Naive thymus-derived CD4-positive, alpha-beta T cell (primary cell): ENCODE measurements at places on chromosomes 7 and 10. TPM values are rescaled to one million over a fixed set of nuclear protein-coding genes. Genes with fewer than 3 reads are reported as not detected.

DNA sequence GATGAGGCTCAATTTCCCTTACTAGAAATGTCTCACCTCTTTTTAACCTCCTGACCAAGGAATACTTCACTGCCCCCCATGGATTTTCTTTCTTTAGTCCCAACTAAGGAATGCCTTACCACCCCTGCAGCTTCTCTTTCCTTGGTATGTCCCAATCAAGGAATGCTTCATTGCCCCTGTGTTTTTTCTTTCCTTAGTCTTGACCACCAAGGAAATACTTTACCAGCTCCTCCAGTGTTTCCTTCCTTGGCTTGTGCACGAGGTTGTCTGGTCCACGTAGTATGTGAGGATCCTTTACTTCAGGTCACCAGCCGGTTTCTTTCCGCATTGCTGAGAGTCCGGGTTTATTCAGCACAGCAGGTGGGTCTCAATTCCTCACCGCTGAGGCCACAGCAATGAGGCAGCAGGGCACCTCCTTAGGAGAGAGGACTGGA lies 59.3 kb downstream of the CYP2C9 start:
- H3K27me3 ChIP-seq: no peaks in the 10 kb centered on the region
- no peak for DNase-seq
- H3K4me3 ChIP-seq: no peak overlapping the region

DNA sequence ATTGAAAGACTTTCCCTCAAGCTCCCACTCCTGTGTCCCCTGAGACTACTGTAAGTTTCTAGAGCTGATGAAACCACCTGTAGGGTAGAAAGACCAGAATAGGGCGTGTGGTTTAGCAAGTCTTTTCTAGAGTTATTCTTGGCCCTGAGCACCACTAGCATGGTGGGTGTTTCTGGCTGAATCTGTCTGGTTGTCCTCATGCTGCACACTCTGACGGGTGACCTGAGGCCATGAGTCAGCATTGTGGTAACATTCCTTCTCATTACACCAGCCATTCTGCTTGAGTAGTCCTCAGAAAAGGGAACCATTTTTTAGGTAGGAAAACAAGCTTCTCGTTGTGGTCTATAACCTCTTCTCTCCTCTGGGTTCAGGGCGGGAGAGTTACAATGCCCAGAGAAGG lies 250.3 kb downstream of the SNX13 start:
- no peaks in the 10 kb centered on the region for H3K27me3 ChIP-seq
- H3K4me3 ChIP-seq: no peak overlapping the region
- no peak overlapping the region for H3K27ac ChIP-seq
- H3K4me1 ChIP-seq: no peaks in the 10 kb centered on the region
- DNase-seq: no peak

DNA sequence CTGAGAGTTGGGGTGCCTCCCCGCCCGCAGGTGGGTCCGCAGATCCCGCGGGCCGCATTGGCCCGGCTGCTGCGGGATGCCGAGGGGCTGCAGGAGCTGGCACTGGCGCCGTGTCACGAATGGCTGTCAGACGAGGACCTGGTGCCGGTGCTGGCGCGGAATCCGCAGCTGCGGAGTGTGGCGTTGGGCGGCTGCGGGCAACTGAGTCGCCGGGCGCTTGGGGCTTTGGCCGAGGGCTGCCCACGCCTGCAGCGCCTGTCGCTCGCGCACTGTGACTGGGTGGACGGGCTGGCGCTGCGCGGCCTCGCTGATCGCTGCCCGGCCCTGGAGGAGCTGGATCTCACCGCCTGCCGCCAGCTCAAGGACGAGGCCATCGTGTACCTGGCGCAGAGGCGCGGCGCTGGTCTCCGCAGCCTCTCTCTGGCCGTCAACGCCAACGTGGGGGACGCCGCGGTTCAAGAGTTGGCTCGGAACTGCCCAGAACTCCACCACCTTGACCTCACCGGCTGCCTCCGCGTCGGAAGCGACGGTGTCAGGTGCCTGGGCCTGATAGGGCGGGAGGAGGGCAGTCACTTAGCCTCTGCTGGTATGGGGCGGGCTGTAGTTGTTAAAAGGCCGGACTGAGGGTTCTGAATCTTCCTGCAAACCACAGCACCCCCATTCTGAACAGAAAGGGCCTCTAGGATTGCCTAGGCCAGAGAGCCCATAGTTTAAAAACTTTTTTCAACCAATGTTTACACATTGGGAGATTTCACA lies 1.3 kb downstream of the FBXL15 start:
- no peaks in the 10 kb centered on the region for H3K27me3 ChIP-seq
- peak overlapping the region; percentile 93 for H3K4me3 ChIP-seq
- DNase-seq: no peak
- peak overlapping the region; percentile 75 for H3K27ac ChIP-seq

DNA sequence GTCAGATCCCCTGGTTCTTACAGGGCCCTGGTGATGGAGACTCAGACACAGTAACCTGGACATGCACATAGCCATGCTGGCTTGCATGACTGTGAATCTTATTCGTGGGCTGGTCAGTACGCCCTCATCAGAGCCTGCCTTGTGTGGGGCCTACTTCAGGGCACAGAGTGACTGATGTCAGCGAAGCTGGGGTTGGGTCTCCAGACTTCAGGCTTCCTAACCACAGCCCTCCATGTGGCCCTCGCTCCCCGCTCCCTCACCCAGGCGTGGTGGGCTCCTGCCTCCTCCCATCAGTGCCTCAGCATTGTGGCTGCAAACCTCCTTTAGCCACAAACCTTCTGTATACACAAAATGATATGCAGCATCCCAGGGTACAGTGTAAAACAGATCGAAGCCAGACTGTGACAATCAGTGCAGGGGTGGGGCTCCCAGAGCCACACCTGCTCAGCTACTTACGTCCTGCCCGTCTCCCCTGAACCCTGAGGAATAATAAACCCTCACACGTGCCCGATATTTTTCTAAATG lies 7.1 kb upstream of the C10orf105 start:
- peaks cover 65% of the 10 kb centered on the region for H3K4me1 ChIP-seq
- peak overlapping the region; percentile 2 for H3K4me3 ChIP-seq

GRCh38 chr7:157089100-157089610 lies 49.6 kb upstream of the UBE3C start:
- H3K4me3 ChIP-seq: no peak overlapping the region
- no peak overlapping the region for H3K27ac ChIP-seq
- H3K36me3 ChIP-seq: no peaks in the 10 kb centered on the region
- DNase-seq: no peak

GRCh38 chr10:129883626-129884397 lies 80.3 kb downstream of the EBF3 start:
- no peak for DNase-seq
- H3K27me3 ChIP-seq: no peaks in the 10 kb centered on the region
- no peaks in the 10 kb centered on the region for H3K4me1 ChIP-seq
- no peaks in the 10 kb centered on the region for H3K36me3 ChIP-seq
- H3K4me3 ChIP-seq: no peak overlapping the region

GRCh38 chr10:13716081-13717071 lies 129.6 kb downstream of the PRPF18 start:
- no peaks in the 10 kb centered on the region for H3K4me1 ChIP-seq
- no peak for DNase-seq
- no peak overlapping the region for H3K27ac ChIP-seq
- no peaks in the 10 kb centered on the region for H3K36me3 ChIP-seq

DNA sequence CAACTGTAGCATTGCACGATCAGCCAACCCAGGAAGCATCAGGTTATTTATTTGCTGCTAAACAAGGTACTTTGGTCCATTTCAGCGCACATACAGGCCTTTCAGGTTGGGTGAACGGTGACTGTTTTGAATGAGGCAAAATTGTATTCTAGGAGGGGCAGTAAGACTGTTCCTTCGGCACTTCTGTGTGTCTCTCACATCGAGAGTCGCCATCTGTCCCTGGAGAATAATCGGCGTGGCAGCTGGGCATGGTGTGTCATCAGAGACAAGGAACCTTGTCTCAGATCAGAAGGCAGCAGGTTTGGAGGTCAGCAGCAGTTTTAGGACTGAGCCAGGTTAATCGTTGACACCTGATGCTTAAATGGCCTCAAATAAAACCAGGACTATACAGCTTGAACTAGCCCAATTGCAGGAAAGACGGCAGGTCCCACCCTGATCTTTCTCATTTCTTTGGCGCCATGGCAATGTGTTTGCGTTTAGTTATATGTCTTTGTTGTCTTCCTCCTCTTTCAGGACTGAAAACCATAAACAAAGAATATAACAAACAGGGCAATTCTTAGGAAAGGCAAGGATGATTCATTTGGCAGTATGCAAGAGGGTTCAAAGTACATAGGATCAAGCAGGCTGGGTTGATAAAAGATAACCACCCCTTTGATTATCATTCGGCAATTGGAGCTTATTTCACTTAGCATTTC lies 92.0 kb upstream of the PRR15 start:
- H3K27me3 ChIP-seq: no peaks in the 10 kb centered on the region
- H3K4me3 ChIP-seq: no peak overlapping the region
- no peak overlapping the region for H3K27ac ChIP-seq
- no peaks in the 10 kb centered on the region for H3K36me3 ChIP-seq

- H3K27me3 ChIP-seq: no peaks in the 10 kb centered on the region
- DNase-seq: no peak
- no peak overlapping the region for H3K27ac ChIP-seq
- no peaks in the 10 kb centered on the region for H3K4me1 ChIP-seq
These were observed 169.0 kb downstream of the SRPK2 start for GRCh38 chr7:105219771-105220160.

DNA sequence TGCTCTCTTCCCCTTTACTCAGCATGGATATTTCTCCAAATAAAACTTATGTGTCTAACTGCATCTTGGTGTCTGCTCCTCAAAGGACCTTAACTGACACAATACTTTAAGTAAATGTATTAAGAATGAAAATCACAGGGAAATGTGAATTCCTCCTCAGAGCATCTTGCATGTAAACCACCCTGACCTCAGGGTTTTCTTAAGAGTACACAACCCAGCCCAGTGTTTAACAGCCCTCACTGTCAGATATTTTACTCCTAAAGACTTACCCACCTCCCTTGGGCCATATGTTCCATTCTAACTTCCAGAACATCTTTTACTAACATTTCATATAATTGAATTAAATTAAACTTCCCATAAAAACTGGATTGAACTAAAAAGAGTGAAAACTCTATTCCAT lies 315.3 kb downstream of the HPSE2 start:
- no peaks in the 10 kb centered on the region for H3K4me1 ChIP-seq
- H3K4me3 ChIP-seq: no peak overlapping the region

DNA sequence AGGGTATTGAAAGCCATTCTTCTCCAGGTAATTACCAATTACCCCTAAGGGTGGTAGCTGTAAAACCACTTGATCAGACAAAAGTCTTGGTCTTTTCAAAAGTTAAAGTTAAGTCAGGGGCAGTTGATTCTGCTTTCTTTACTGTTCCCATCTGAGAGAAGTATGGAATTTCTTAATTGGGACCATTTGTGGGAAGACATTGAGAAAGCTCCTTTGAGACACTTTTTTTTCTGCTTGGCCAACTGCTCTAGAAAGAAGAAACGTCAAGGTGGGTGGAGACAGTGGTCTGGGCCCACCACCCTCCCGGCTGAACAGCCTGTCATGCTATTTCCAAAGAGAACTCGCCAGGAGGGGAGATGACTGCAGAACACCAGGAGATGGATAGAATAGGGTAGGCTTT lies 45.3 kb downstream of the WNT2 start:
- no peaks in the 10 kb centered on the region for H3K36me3 ChIP-seq
- no peaks in the 10 kb centered on the region for H3K27me3 ChIP-seq
- no peak overlapping the region for H3K4me3 ChIP-seq
- no peak overlapping the region for H3K27ac ChIP-seq
- DNase-seq: no peak

- no peaks in the 10 kb centered on the region for H3K36me3 ChIP-seq
- no peak for DNase-seq
- no peak overlapping the region for H3K27ac ChIP-seq
- H3K4me3 ChIP-seq: no peak overlapping the region
- H3K27me3 ChIP-seq: no peaks in the 10 kb centered on the region
These were observed 230.2 kb downstream of the FZD1 start for GRCh38 chr7:91494450-91494849.

DNA sequence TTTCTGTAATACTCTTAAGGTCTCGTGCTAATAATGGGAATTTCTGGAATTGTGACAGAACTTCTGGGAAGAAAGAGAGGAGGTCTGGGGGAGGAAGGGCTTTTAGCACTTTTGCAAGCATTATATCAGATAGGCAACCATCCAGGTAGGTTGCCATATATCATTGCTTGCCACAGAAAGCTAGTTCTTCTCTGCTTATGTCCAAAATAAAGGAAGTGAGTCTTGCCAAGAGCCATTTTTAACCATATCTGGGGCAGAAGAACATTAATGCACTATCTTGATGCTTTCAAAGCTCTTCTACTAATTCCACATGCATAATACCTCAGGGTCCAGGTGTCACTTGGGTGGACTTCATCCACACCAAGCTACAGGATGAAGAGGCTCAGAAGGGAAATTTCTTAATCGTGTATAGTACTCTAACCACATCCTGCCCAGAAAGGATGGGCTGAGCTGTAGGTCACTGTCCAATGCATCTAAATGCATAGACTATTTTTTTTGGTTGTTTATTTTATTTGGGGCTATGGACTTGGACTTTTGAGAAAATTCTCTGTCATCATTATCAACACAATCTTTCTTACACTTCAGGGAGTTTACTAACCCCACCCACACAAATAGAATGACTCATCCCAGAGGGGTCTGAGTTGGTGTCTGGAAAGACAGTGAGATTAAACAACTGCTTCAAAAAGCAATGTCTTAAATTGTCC lies 68.9 kb upstream of the ADO start:
- no peak overlapping the region for H3K27ac ChIP-seq
- peaks cover 24% of the 10 kb centered on the region for H3K4me1 ChIP-seq
- H3K4me3 ChIP-seq: no peak overlapping the region
- DNase-seq: no peak
- H3K36me3 ChIP-seq: no peaks in the 10 kb centered on the region
- no peaks in the 10 kb centered on the region for H3K27me3 ChIP-seq

- H3K4me3 ChIP-seq: no peak overlapping the region
- H3K27ac ChIP-seq: no peak overlapping the region
- H3K27me3 ChIP-seq: no peaks in the 10 kb centered on the region
These were observed 12.7 kb downstream of the FAS start for GRCh38 chr10:89003344-89003743.

DNA sequence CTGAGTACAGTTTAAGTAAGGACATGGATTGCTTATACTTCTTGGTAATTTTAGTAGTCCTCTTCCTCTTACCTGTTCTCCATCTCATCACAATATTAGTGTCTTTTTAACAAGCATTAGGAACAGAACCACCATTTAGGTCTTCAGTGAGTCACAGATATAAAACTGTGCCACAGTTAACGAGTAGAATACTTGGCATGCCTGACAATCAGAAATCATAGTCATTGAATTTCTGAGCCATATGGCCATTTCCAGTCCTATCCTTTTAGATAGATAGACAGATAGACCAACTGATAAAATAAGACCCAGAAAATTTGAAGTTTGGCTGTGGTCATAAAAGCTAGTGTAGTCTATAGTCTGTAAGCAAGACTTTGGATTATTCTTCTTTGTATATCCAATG lies 71.1 kb downstream of the GBF1 start:
- H3K27ac ChIP-seq: no peak overlapping the region
- H3K4me1 ChIP-seq: peaks cover under 1% of the 10 kb centered on the region
- H3K4me3 ChIP-seq: no peak overlapping the region
- no peaks in the 10 kb centered on the region for H3K27me3 ChIP-seq

STEAP1B gene
- total RNA-seq: 0.15 and 0.18 TPM in 2 replicates

OPALIN gene
- not detected for total RNA-seq

RPEL1 gene
- not detected for total RNA-seq

MPP7 gene
- total RNA-seq: 36.1 TPM

CPED1 gene
- total RNA-seq: 0.10 and 0.20 TPM in 2 replicates
